CD4-positive, alpha-beta T cell treated with Interleukin-6 for 4 hours (primary cell): ENCODE measurements at places on chromosomes 7 and 10.

GRCh38 chr7:96486681-96487080 lies 164.8 kb upstream of the SLC25A13 start:
- no peak for DNase-seq

GRCh38 chr10:4130685-4131084 lies 345.7 kb upstream of the KLF6 start:
- no peak for DNase-seq

GRCh38 chr7:81285142-81285871 lies 366.5 kb upstream of the SEMA3C start:
- no peak for DNase-seq

GRCh38 chr7:74579800-74580685 lies 77.5 kb upstream of the GTF2I start:
- DNase-seq, result no peak

DNA sequence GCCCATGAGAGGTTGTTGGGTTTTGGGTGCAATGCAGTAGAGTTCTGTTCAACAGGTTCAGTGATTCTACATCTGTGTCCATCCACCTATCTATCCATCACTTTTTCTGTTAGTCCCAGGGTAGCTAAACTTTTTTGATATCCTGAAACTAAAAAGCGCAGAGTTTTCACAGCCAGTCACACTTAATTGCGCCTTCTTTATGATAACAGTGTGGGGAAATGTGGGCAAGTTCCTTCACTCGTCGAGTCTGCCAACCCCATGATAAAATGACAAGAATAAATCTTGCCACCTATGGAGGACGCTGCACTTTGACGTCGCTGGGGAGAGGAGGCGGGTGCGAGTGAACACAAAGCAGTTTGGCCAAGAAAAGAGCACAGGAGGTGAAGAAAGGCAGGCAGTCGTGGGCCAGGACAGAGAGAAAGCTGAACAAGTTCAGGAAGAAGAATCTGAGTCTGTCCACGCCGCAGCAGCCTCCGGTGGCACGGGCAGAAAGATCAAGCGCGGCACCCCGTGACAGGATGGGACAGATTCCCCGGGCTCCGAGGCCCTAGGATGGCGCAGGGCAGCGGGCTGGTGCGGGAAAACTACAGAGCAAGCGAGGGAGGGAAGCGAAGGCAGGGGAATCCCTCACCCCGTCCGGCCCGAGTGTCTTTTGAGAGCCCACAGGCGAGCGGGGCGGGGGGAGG lies 9.2 kb downstream of the SP8 start:
- no peak for DNase-seq

DNA sequence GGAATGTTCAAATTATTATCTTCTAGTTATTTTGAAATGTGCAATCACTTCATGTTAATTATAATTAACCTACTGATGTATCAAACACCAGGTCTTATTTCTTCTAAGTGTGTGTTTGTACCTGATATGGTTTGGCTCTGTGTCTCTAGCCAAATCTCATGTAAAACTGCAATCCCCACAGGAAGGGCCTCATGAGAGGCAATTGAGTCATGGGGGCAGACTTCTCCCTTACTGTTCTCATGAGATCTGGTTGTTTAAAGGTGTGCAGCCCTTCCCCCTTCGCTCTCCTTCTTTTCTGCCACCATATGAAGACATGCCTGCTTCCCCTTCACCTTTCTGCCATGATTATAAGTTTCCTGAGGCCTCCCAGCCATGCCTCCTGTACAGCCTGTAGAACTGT lies 18.6 kb upstream of the PRKCQ start:
- peak; percentile 37 for DNase-seq
